H9 (cell line): ENCODE measurements at places on chromosomes 6 and 20.

- no peak for DNase-seq
Measured at GRCh38 chr6:111862314-111862713, 10.9 kb downstream of the FYN start.

- DNase-seq = peak; percentile 66
Measured at GRCh38 chr20:62642051-62642665, at the start of gene SLCO4A1. Gene SLCO4A1 (plus strand): TSS chr20:62642503. CDS start chr20:62656455, 13,952 bp downstream.

DNA sequence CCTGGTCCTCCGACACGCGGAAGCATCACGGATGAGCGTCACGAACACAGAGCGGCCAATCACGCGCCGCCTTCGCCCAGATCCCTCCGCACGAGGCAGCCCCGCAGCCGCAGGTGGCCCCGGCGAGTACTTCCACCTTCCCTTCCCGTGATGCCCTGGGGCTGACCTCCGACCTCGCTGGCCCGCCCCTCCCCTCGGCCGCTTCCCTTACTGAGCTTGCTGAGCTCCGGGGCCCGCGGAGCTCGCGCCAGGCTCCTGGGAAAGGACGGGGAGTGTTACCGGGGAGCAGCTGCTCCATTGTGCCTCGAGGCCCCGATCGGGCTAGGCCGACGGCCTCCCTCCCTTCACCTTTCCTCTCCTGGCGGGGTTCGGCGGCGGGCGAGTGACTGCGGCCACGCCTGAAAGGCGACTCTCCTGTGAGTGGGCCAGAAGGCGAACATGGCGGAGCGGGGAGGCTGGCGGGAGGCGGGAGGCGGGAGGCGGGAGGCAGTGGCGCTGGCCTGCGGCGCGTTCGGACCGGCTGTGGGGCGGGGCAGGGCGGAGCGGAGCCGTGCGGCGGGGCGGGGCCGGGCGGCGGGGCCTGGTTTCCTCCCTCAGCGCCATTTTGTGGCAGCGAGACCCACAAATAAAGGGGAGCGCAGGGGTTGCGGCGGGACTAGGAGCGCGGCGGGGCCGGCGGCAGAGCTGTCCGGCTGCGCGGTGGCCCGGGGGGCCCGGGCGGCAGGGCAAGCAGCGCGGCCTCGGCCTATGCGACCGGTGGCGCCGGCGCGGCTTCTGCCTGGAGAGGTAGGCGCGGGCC is at the start of gene WTAP:
WTAP (plus strand) TSS at position 589 of the 799 bp plus-strand sequence. CDS start 8,760 bp downstream, outside the sequence.
- DNase-seq = peak; percentile 97

DNA sequence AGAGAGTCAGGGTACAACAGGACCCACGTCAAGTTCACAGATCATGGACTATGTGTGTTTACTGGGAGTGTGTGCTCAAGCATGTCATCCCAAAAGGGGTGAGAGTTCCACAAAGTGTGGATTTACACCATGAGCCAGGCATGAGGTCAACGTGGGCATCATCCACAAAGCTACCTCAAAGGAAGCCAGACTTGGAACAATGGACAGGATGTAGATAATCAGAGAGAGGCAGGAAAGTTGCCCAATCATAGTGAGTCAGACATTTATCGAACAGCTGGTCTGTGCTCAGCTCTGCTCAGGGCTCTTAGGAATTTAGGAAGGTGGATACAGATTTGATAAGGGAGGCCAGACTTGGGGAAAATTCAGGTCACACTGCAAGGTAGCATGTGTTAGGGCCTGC is 317.2 kb upstream of the CDYL start:
- DNase-seq = no peak

GRCh38 chr20:63210011-63210605 is 5.8 kb downstream of the YTHDF1 start:
- DNase-seq = no peak

DNA sequence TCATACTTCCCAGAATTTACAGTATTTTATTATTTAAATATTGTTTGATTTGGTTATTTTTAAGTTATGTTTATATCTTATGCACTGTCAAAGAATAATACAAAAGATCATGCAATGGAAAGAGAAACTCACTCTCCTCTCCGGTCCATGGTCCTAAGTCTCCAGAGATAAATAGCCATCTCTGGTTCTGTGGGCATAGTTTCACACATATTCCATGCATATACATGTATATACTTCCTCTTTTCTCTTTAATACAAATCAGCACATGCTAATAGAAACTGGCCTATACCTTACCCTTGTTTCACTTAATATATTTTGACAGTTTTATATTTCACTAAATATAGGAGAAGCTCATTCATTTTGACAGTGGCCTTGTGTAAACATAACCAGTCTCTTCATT is 901.7 kb upstream of the CITED2 start:
- DNase-seq = no peak

DNA sequence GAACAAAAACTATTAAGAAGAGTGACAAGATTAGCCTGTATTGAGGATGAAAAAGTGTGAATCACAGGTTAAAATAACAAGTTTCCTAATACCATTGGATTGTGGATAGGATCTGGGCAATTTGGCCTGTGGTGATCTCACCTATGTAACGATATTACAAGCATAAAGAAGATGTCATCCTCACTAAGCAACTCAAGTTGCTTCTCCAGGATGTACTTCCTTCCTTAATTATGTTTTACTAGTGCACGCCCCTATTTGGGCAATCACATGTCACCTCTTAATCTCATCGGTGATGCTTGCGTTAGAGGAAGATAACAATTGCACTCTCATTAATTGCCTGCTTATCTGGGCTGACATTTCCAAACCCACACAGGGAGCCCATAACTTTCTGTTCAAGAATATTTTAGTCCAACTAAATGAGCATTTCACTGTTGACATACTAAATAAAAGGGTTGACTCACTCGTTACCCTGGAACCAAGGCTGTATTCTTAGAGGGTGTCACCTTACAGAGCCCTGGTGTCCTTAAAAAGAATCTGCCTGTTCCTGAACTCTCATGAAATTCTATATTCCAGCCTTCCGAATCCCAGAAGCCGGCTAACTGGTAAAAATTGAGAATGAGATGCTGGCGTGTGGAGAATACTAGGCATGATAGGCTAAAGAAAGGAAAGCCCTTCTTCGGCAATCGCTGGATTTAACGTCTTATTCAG is 88.2 kb upstream of the ATXN1 start:
- no peak for DNase-seq

- DNase-seq = no peak
Measured at GRCh38 chr6:122495612-122496011, 24.0 kb upstream of the SERINC1 start.

GRCh38 chr6:138765896-138766655 is 7.5 kb upstream of the CCDC28A start:
- no peak for DNase-seq

DNA sequence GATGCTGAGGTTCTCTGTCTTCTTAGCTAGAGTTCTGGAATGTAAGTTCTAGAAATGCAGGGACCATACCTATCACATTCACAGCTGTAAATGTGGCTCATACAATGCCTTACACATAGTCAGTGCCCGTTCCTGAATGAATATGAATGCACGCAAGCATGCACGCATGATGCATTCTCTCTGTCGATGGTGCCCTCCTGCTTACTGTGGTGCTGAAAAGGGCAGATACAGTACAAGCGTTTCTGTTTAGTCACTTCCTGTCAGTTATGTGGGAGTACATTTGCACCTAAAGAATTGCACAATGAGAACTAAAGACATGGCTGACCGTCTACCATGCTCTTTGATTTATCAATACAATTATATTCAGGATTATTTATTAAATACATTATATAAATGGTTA is 152.2 kb upstream of the SOX4 start:
- no peak for DNase-seq

GRCh38 chr6:167524261-167525111 is 199.6 kb downstream of the TTLL2 start:
- DNase-seq = no peak

GRCh38 chr6:84492241-84493165 is 265.1 kb upstream of the CEP162 start:
- DNase-seq = no peak

DNA sequence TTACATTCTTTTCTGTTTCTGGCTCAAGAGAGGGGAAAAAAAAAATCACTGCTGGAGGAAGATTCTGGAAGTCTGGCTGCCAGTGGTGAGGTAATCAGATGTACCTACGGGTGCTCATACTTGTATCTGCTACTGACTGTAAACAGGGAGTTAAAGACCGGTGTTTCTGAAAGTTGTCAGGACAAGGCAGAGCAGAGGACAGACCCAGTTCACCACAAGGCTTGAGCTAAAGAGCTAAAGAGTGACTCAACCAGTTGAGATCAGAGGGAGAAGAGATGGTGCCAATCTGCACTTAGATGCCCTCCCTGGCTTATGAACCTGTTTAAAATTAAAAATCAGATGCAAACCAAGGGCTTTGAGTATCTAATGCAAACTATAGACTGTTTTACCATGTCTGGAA is 55.4 kb downstream of the CEP162 start:
- no peak for DNase-seq

DNA sequence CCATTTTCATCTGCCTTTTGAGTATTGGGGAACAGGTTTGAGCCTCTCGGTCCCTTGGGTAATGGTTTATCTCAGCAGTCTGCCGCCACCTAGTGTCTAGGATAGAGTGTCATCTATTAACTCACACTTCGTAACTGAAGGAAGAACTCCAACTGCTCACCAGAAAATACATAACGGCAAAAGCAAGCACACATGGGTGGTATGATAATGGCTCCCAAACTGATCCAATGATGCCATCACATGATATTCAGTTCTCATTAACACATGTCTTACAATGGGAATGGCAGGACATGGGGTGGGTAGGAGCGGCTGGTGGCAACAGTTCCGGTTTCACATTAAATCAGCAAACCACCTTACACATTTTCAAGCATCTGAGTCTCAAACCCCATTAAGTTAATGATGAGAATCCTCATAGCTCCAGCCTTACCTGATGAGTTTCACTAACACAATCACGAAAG is 110.7 kb upstream of the PHACTR1 start:
- DNase-seq = peak; percentile 57

GRCh38 chr6:41874741-41875140 is 20.4 kb downstream of the USP49 start:
- no peak for DNase-seq

- DNase-seq = peak; percentile 46
Measured at GRCh38 chr20:38723017-38723847, 1.1 kb upstream of the SLC32A1 start.

GRCh38 chr6:81382852-81383251 is 369.6 kb downstream of the TENT5A start:
- DNase-seq = no peak

DNA sequence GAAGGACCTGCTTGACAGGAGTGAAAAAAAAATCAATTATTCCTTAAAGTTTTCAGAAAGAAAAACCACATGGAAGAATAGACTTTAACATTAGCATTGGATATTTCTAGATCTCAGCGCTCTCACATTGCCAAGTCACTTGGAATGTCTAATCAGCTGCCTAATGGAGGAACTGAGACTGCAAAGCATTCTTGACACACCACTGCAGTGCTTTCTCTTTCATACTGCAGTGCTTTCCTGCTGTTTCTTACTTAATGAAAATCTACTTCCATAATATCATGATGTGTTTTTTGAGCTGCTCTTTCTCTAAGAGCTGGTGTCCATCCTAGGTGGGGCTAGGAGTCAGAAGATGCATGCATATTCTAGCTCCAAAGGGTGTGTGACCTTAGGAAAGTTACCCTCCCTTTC is 20.4 kb upstream of the MCM3 start:
- DNase-seq = no peak

DNA sequence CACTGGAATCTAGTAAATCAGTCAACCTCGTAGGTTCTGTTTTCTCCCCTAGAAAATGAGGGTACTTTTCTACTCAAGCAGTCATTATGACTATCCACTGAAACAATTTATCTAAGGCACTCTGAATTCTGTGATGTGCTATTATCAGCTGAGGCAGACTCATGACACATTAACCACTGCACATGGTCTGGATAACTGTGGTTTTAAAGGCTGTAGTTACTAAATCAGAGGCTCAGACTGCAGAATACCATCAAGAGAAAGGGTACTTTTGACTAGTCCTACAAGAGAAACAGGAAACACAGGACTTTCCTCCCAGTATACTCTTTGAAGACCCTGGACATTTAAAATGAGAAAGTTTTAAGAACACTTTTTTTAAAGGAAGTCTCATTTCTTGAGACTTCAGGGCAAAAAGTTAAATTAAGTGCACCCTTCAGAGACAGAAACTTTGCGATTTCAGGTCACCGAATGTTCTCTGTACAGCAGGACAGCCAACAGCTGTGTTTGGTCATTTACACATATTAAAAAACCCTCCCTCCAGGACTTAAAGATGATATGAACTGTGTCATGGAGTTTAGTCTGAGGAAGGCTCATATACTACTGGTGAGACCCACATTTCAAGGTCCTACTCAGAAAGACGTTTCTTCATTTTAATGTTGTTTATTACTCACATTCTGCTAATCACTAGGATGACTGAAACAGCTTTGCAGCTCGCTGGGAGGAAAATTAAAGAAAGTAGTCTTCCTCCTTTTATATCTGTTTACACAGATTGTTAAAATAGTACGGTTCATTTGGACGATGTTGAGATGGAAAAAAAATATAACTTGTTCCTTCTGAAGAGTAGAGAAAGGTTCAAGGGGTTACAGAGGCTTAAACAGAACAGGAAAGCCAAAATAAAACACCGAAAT is 19.9 kb downstream of the ATXN1 start:
- no peak for DNase-seq

GRCh38 chr6:119322715-119323350 is 26.7 kb downstream of the MAN1A1 start:
- DNase-seq = no peak

DNA sequence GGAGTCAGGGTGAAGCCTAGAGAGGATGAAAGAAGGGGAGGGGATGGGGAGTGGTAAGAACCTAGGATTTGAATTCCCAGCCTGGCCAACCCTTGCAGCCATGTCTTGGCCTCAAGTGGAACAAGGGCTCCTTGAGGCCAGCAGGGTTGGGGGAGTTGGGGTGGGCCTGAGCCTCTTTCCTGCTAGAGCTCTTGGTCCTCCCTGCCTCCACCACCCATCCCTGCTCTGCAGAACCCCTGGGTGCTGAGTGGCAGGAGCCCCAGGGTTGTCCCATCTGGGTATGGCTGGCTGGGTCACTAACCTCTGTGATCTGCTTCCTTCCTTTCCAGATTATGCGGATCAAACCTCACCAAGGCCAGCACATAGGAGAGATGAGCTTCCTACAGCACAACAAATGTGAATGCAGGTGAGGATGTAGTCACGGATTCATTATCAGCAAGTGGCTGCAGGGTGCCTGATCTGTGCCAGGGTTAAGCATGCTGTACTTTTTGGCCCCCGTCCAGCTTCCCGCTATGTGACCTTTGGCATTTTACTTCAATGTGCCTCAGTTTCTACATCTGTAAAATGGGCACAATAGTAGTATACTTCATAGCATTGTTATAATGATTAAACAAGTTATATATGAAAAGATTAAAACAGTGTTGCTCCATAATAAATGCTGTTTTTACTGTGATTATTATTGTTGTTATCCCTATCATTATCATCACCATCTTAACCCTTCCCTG is 8.3 kb downstream of the VEGFA start:
- DNase-seq = no peak
